BE2C (cell line): ENCODE measurements at places on chromosomes 16 and 17.
A peak's percentile ranks its signal among the peaks of the same experiment; 100 is the strongest.

- DNase-seq, result no peak
Observed at GRCh38 chr17:32302860-32303649, 37.4 kb downstream of the RHBDL3 start.

- no peak for DNase-seq
Observed at GRCh38 chr17:57293077-57293476, 36.8 kb downstream of the MSI2 start.

- no peak for DNase-seq
Observed at GRCh38 chr17:74863420-74864296, 4.0 kb upstream of the GRIN2C start.

GRCh38 chr16:4389051-4389955 lies 17.7 kb downstream of the VASN start:
- peak; percentile 17 for DNase-seq

- DNase-seq, result no peak
Observed at GRCh38 chr17:65553646-65554552, 7.5 kb downstream of the AXIN2 start.

- DNase-seq, result peak; percentile 60
Observed at GRCh38 chr17:55513885-55514590, 2.8 kb upstream of the SMIM36 start.

- no peak for DNase-seq
Observed at GRCh38 chr17:8003594-8004181, 1.3 kb downstream of the GUCY2D start.

DNA sequence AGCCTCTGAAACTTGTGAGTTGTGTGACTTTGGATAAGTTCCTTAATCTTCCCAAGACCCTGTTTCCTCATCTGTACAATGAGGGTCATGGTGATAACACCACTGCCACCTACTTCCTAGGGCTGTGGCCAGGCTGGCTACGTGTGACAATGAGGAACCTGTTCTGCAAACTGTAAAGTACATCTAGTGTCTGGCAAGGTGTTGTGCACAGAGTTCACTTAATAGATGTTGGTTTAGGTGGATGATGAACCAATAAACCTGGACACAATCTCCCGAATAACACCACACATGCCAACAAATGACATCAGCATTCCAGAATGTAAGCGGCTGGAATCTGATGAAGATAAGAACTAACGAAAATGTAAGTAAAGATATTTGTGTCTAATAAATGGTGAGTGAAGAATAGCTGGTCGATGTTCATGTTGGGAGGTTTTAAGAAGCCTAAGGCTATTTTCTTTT lies 82.3 kb downstream of the MARCHF10 start:
- DNase-seq, result no peak

- DNase-seq, result no peak
Observed at GRCh38 chr17:59842901-59843652, 49.7 kb downstream of the TUBD1 start.

GRCh38 chr17:16106161-16106891 lies 106.7 kb downstream of the TTC19 start:
- no peak for DNase-seq

GRCh38 chr17:79978548-79978855 lies 57.2 kb downstream of the TBC1D16 start:
- DNase-seq, result no peak

- no peak for DNase-seq
Observed at GRCh38 chr16:88634141-88634993, 4.0 kb upstream of the IL17C start.

DNA sequence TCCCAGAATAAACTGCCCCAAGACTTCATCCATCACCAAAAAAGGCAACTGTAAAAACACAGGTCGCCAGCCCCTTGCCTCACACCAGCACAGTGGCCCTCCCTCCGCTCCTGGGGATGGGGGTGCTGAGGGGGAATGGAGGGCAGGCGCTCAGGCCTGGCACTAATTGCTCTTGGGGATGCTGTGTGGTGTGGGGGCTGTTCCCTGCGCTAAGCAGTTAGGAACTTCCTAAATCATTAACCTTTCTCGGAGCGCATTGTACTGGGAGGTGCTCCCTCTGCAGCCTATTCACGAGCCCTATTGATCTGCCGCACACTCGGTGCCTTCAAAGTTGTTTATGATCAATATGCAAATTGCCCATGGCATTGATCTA lies 199.9 kb downstream of the ZFHX3 start:
- no peak for DNase-seq

DNA sequence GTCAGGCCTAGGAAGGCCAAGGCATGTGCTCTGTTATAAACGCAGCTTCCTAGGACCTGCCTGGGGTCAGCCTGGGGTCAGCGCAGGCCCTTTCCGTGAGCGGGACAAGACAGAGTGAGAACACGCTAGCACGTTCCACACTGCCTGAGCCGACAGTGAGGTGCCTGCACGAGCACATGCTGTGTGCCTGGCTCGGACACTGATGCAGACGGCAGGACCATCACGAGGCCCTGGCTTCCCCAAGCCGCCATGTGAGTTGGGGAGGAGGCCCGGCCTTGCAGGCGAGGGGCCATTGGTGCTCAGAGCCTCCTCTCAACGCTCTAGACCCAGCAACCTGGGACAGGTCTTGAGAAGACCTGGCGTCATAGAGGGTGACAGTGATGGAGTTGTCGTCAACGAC lies 9.1 kb downstream of the TMEM204 start:
- DNase-seq, result peak; percentile 6

DNA sequence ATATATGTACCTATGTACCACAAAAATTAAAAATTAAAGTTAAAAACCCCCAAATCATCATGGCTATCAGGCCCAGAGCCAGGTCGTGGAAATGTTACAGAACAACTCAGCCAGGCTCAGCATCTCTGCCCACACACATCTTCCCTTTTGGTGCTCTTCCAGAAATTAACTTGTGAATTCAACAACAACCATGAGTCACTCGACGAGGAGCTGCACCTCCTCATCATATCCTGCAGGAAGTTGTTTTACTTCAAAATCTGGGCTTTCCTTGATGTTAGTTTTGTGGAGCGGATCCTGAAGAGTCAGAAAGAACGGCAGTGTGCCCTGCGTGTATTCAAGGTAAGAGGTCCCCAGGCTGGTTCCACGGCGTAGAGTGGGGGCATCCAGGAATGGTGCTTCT lies 10.6 kb downstream of the FBXO39 start:
- DNase-seq, result no peak

DNA sequence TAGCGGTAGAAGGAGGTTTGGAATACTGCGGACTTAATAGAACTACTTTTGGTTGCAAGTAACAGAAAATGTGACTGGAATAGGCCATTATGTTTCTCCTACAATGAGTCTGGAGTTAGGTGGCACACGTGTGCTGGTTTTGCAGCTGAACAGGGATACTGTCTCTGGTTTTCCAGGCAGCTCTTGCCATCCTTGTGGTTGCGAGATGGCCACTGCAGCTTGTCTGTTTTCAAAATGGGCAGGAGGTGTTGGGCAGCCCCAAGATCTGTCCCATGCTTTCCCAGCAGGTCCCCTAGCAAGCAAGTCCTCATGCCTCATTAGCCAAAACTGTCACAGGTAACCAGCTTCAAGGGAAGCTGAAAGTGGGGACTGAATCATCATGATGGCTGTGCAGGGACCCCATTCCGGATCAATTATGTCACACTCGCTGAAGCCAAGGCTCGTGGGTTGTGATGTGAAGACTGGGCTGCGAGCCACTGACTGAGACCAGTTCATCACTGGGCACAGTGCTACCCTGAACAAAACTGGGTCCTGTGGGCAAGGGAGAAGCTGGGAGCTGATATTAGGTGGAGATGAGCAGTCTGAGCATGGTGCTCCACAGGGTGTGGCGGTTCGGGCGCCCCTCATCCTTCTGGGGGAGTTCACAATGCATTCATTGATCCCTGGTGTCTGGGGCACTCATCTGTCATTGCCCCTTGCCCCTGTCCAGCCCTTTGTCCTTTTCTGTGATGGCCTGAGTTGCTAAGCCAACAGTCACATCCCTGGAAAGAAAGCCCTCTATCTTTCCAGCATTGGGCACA lies 82.1 kb downstream of the KSR1 start:
- DNase-seq, result no peak

DNA sequence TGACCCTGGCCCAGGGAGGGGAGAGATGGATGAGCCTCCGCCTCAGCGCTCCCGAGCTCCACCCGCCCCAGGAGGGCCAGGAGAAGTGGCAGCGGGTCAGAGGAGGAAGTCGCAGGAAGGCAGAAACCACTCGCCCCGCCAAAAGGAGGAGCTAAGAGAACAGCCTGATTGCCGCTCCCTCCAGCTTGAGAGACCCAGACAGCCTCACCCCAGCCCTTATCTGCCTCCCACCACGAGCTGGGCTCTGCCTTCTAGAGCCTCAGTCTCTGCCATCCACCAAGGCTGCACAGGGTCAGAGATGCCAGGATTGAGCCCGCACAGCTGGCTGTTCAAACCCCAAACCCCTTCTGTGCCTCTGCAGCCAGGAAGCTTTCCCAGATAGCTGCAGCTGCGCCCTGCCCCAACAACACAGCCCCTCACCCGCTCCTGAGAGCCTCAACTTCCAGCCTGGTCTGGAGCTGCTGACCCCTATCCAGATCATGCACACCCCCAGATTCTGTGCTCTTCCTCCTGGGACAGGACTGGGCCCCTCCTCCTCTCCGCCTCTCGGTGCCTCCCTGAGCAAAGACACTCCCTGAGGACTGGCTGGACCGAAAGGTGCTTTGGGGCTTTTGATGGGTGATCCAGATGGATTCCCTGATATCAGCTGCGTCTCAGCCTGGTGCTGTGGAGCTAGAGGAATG lies 1.0 kb upstream of the ATP2A3 start:
- peak; percentile 37 for DNase-seq

DNA sequence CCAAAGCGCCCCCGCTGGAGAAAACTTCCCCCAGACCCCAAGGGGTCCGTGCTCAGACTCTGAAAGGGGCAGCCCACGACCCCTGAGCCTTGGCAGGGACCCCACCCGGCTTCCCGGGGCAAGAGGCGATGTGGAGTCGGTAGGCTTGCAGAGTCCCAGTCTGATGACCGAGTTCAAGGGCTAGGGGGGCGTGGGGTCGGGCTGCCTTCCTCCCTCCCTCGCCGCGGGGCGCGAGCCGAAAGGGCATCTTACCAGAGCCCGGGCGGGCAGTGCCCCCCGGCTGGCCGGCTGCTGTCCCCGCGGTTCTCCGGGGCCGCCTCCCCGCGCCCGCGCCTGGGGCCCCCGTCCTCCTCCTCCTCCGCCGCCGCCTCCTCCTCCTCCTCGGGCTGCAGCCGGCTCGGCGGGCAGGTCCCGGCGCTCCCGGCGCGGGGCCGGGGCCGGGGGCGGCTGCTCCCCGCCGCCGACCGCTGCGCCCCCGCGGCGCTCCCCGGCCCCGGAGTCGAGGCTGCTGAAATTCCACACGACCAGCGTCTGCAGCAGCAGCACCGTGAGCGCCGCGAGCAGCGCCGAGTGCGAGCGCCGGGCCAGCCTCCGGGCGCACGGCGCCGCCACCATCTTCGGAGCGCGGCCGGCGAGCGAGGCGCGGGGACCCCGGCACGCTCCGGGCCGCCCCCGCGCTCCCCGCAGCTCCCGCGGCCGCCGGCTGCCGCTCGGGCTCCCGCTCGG lies 415 bp downstream of the XYLT1 start:
- DNase-seq, result no peak

DNA sequence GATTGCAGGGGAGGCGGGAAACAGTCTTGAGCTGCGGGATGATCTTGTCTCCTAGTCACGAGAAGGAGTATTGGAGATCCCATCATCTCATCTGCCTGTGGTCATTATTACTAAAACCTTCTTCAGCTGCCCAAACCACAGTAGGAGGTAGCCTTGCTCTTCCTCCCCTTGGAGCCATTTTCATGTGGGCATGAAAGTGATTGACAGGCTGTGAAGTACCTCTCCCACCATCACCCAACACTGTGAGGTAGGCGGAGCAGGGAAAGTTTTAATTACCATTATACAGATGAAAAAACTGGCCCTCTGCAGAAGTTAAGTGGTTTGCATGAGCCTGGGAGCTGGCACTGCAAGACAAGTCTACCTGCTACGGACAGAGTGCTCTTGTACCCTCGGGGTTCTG lies 237.3 kb downstream of the MSI2 start:
- DNase-seq, result no peak

- no peak for DNase-seq
Observed at GRCh38 chr16:22915003-22915402, 101.0 kb downstream of the HS3ST2 start.

DNA sequence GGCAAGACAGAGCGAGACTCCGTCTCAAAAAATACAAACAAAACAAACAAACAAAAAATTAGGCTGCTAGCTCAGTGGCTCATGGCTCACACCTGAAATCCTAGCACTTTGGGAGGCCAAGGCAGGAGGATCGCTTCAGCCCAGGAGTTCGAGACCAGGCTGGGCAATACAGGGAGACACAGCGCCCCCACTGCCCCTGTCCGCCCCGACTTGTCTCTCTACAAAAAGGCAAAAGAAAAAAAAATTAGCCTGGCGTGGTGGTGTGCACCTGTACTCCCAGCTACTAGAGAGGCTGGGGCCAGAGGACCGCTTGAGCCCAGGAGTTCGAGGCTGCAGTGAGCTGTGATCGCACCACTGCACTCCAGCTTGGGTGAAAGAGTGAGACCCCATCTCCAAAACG lies 531 bp upstream of the CDH1 start:
- DNase-seq, result no peak

GRCh38 chr17:78595135-78595810 lies 18.1 kb upstream of the DNAH17 start:
- DNase-seq, result no peak

DNA sequence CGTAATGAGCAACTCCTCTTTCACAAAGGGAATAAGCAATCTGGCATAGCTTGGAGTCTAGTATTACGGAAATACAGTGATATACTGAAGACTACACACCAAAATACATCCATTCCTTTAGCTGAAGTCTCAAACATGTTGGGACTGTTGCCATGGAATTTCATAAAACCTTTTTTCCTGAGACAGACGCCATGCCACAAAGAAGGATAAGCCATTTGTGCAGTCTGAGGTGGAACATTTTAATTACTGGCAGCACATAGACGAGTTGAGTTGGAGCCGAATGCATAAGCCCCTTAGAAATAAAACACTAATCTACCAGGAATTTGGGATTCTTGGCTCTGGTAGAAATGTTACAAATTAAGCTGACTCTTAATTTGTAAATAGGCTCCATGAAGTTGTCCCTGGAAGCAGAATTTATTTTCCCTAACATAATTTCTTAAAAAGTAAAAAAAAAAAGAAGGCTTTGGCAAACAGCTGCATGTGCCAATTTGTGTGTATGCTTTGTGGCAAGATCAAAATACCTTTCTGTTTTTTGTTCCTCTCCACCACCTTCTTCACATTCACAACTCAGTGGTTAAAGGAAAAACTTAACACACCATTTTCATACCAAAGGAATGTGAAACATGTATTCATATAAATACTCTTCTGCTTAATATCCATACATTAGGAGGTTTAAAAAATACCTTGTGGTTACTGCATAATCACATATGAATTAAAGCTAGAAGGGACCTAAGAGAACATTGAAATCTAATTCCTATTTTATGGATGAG lies 25.5 kb downstream of the GRB7 start:
- DNase-seq, result no peak

- no peak for DNase-seq
Observed at GRCh38 chr17:53219821-53220220, 602.9 kb upstream of the KIF2B start.

GRCh38 chr16:66397736-66398433 lies 29.2 kb upstream of the BEAN1 start:
- no peak for DNase-seq

GRCh38 chr16:70460737-70461261 lies 6.4 kb downstream of the FCSK start:
- peak; percentile 39 for DNase-seq

GRCh38 chr16:82900559-82900958 lies 273.8 kb downstream of the CDH13 start:
- DNase-seq, result no peak

GRCh38 chr16:2520784-2521531 lies 787 bp downstream of the AMDHD2 start:
- DNase-seq, result no peak
